Bronchial smooth muscle cell (primary cell): ENCODE measurements at places on chromosomes 5 and 9. TPM values are rescaled to one million over a fixed set of nuclear protein-coding genes. Genes with fewer than 3 reads are reported as not detected.

The ENTREP1 gene
- total RNA-seq, result under 0.01 TPM in 1 of 2 replicates, not detected in the other

The REEP2 gene
- total RNA-seq, result 9.8 and 16.4 TPM in 2 replicates

The TPM2 gene
- 925 and 1,339 TPM in 2 replicates for total RNA-seq

The SLC34A3 gene
- not detected in 2 replicates for total RNA-seq

The ANKRD18A gene
- not detected in 2 replicates for total RNA-seq

The IFNB1 gene
- total RNA-seq, result not detected in 2 replicates

The PDE6A gene
- total RNA-seq, result not detected in 2 replicates

The PCDHB15 gene
- total RNA-seq, result 0.32 and 0.60 TPM in 2 replicates

The LHX3 gene
- total RNA-seq, result not detected in 2 replicates

The DMRT3 gene
- not detected in 2 replicates for total RNA-seq

The MARVELD2 gene
- total RNA-seq, result 0.16 and 0.26 TPM in 2 replicates

The ARL14EPL gene
- total RNA-seq, result 0.69 TPM in 1 of 2 replicates, not detected in the other

The MCC gene
- total RNA-seq, result 50.8 and 64.7 TPM in 2 replicates

The SAXO1 gene
- 0.09 and 0.16 TPM in 2 replicates for total RNA-seq

The NEUROG1 gene
- total RNA-seq, result not detected in 2 replicates

The CDC20B gene
- total RNA-seq, result 0.09 TPM in 1 of 2 replicates, not detected in the other

The PCDHB5 gene
- 0.32 and 3.3 TPM in 2 replicates for total RNA-seq

The FAM81B gene
- total RNA-seq, result not detected in 2 replicates

The PHF24 gene
- total RNA-seq, result 0.09 and 0.16 TPM in 2 replicates

The FSD1L gene
- total RNA-seq, result 3.6 and 4.6 TPM in 2 replicates

The PDGFRB gene
- total RNA-seq, result 71.1 and 110 TPM in 2 replicates

The FOXD4L5 gene
- total RNA-seq, result 0.09 and 0.16 TPM in 2 replicates

The ADAMTS12 gene
- total RNA-seq, result 4.3 and 9.8 TPM in 2 replicates

The PCDHGB5 gene
- total RNA-seq, result 33.0 and 33.1 TPM in 2 replicates

The PCDHA8 gene
- total RNA-seq, result 0.16 and 0.17 TPM in 2 replicates

The TRAPPC13 gene
- total RNA-seq, result 29.0 and 30.1 TPM in 2 replicates

The SPIN1 gene
- total RNA-seq, result 88.0 and 117 TPM in 2 replicates

The FOXD4 gene
- 0.09 and 0.16 TPM in 2 replicates for total RNA-seq

The OSMR gene
- 20.1 and 36.3 TPM in 2 replicates for total RNA-seq

The DRD1 gene
- total RNA-seq, result under 0.01 TPM in 1 of 2 replicates, not detected in the other

The SLC27A6 gene
- total RNA-seq, result not detected in 2 replicates

The SPATA31E1 gene
- total RNA-seq, result under 0.01 TPM in 1 of 2 replicates, not detected in the other

The MARCHF3 gene
- 5.0 and 6.4 TPM in 2 replicates for total RNA-seq

The ANKRD18B gene
- 2.3 and 4.3 TPM in 2 replicates for total RNA-seq

The ANKRD34B gene
- not detected in 2 replicates for total RNA-seq

The HAPLN1 gene
- total RNA-seq, result 0.77 and 1.1 TPM in 2 replicates

The SLC4A9 gene
- total RNA-seq, result not detected in 2 replicates

The PCSK1 gene
- total RNA-seq, result under 0.01 TPM in 1 of 2 replicates, not detected in the other

The SLC34A1 gene
- under 0.01 TPM in 1 of 2 replicates, not detected in the other for total RNA-seq
